NCI-H2171 (cell line): ENCODE measurements at places on chromosomes 5 and 9.
A peak's percentile ranks its signal among the peaks of the same experiment; 100 is the strongest.

- DNase-seq = peak; percentile 21
These were observed at the start of gene RGS7BP for GRCh38 chr5:64505769-64506566. RGS7BP (plus strand) TSS chr5:64506015; CDS start chr5:64506625, 610 bp downstream.

GRCh38 chr5:52800394-52801213 lies 12.9 kb downstream of the ITGA1 start:
- no peak for DNase-seq

GRCh38 chr9:82810915-82811314 lies 252.0 kb downstream of the RASEF start:
- DNase-seq = no peak

- DNase-seq = peak; percentile 40
These were observed 5.1 kb upstream of the RALGDS start for GRCh38 chr9:133125941-133126696.

DNA sequence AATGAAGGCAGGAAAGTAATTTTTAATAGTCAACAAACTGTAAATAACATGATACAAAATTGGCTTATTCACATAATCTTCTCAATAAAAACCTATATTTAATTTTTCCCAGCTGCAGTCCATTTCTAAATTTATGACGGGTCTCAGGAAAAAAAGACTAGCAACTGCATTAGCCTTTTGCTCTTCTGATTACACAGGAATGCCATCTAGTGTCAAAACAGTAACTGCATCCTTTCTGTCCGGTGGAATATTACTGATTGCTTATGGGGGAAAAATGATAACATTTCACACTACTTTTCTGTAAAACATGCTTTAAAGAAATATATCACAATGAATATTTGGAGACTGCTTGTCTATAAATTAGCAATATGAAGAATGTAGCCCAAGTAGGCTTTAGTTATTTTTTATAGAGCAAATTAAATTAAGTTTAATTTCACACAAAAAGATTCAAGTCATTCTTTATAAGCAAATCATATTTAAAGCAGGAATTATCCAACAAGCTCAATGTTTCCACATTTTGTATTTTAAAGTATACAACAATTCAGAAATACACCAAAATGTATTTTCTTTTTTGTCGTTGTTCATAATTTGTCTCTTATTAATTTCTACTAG lies 534.7 kb downstream of the CDH10 start:
- peak; percentile 36 for DNase-seq

DNA sequence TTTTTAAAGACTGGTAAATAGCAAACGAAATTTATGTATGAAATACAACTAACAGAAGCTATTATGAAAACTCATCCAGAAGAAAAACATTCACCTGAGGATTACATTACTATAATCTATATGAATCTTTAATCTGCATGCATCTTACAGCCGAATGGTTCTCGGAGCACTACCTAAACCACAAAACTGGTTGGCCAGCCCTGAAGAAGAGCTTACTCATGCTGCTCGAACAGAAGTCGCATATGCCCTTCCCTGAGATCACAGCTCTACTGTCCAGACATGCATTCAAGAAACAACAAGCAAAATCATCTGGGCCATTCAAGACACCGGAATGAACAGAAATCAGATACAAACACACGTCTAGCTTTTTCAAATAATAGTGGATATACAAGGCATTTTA lies 931.0 kb upstream of the DMAC1 start:
- DNase-seq = no peak

DNA sequence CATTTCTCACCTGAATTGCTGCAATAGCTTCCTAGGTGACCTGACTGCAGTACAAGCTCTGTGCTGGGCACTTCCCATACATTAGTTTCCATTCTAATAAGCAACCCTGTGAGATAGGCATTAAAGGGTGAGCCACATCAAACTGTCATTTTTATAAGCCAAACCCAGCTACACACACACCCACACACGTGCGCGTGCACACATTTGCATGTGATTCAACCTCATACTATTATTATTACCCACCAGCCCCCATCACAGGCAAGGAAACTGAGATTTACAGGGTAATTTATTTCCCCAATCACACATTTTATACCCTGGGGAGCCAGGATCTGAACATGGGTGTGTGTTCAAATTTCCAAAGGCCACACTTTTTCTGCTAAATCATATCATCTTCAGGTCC lies 93.6 kb downstream of the TTLL11 start:
- no peak for DNase-seq

DNA sequence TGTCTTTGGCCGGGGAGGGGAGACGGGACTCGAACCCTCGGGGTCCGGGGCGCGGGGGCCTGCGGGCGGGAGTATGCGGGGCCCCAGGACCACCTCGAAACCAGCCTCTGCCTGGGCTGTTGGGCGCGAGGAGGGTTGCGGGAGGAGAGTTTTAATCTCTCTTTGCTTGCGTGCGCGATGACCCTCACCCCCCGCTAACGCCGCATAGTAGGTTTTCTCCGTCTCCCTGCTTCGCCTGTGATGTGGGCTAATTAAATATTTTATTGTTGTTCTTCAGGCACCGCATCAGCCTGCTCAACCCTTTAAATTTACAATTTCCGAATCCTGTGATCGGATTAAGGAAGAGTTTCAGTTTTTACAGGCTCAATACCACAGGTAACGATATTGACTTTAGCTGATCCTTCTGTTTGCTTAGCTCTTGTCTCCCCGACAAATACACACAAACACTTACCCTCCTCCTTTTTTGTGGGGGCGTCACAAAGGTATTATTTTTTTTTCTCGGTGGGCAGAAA lies 1.7 kb downstream of the TLE4 start:
- no peak for DNase-seq

- DNase-seq = no peak
These were observed 17.4 kb upstream of the TNFAIP8 start for GRCh38 chr5:119338326-119338946.

DNA sequence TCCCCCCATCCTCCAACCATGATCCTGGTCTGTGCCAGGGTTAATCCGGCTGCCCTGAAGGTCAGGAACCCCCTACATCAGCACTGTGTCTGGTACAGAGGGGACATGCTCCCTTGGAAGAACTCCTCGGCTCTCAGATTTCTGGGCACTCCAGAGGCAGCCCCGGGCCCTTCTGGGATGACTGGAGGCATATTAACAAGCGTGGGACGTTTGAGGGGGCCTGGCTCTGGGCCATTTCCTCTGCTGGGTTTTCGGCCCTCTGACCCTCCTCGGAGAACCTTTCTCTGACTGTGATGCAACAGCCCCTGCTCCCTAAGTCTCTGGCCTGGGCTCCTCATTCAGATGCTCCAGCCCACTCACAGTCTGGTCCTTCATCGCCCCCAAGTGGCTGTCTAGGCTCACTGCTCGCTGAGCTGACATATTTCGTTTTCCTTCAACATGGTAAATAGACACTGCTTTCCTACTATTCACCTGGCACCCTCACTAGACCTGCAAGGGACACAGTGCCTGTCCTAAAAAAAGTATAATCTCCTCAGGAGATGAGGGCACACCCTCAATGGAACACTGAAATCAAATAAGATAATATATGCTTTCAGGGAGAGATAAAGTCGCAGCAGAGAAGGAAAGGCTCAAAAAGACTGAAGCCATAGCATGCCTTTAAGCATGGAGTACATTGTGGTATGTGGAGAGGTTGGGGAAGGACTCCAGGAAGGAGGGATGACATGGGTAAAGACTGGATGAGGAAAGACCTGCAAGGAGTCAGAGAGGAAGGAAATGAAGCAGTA lies 404.7 kb upstream of the TRPC7 start:
- no peak for DNase-seq

DNA sequence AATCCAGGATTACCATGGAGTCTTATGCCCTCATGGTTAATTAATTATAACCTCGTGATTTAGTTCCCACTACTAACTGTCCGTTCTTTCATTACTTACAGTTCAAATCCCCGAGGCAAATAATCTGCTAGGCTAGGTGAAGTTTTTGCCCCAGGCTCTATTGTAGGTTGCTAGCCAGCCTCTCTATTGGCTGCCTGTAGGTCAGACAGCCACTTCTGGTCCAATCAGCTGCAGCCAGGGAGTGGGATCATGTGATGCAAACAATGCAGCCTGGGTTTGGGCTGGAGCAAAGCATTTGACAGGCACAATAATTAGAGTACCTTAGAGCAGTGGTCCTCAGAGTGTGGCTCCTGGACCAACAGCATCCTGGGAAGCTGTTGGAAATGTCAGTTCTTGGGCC lies 17.7 kb downstream of the TMEM252 start:
- no peak for DNase-seq
